ENCODE measurements at places on chromosomes 5 and 9.

DNA sequence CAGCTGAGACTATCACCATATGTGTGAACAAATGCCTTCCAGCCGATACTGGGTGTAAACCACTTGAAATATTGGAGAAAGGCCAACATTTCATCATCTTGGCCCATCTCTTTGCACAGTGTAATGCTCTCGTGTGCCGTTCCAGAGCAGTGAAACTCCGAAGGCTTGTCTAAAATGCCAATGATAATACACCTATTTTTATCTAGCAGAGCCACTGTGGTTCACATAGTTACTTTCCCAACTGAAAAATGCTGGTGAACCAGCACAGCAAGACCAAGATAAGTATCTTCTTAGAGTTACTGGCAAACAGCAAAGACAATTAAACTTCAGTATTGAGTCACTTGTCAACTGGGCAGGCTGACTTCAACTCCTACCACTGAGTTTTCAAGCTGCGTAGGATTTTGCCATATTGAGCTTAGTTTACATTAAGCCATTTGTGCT is 379.9 kb upstream of the ACTBL2 start:
- peak; percentile 95 for DNase-seq

DNA sequence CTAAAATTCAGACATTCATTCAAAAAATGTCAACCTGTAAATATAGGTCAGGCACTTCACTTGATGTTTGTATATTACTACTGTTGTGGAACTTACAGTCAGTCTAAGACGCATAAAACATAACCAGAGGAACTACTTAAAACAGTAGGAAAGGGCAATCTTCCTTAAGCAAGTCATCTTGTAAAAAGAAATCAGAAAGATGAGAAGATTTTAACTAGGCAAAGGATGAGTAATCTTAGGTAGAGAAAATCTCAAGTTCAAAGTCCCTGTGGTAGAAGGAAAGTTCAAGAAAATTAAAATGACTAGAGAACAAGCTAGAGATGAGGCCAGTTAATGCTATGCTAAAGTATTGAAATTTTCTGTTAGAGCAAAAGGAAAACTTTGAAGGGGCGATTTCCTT is 152.4 kb downstream of the RAPGEF6 start:
- DNase-seq, result no peak

DNA sequence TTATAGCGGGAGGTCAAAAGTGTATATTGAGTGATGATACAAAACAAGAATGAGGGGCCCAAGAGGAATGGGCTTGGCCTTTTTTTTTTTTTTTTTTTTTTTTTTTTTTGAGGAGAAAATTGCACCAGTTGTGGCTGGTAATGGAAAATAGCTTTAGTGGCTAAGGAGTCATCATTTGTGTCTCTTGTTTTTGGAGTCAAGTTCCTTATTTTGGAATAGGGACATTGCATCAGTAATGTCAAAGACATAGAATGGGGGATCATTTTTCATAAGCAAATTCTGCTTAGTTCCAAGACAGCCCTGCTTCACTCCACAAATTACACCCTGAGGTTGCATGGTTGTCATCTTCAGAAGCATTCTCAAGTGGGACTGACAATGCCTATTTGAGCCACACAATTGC is 137.4 kb downstream of the STK32A start:
- DNase-seq, result no peak

GRCh38 chr9:93464395-93464794 is 11.0 kb upstream of the FAM120AOS start:
- no peak for DNase-seq

- no peak for DNase-seq
These were observed 41.2 kb upstream of the PTGS1 start for GRCh38 chr9:122329597-122329996.

GRCh38 chr5:177457852-177458681 is 11.5 kb downstream of the PRR7 start:
- DNase-seq, result no peak

DNA sequence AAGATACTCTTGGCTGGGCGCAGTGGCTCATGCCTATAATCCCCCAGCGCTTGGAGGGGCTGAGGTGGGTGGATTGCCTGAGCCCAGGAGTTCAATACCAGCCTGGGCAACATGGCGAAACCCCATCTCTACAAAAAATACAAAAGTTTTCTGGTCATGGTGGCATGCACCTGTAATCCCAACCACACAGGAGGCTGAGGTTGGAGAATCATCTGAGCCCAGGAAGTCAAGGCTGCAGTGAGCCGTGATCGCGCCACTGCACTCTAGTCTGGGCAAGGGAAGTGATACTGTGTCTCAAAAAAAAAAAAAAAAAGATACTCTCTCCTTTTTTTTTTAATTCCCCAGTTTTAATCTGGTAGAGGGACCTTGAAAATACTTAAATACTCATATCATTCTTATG is 15.0 kb downstream of the ANKRD33B start:
- no peak for DNase-seq

- no peak for DNase-seq
These were observed 197.0 kb downstream of the ARHGEF28 start for GRCh38 chr5:73822989-73823339.

DNA sequence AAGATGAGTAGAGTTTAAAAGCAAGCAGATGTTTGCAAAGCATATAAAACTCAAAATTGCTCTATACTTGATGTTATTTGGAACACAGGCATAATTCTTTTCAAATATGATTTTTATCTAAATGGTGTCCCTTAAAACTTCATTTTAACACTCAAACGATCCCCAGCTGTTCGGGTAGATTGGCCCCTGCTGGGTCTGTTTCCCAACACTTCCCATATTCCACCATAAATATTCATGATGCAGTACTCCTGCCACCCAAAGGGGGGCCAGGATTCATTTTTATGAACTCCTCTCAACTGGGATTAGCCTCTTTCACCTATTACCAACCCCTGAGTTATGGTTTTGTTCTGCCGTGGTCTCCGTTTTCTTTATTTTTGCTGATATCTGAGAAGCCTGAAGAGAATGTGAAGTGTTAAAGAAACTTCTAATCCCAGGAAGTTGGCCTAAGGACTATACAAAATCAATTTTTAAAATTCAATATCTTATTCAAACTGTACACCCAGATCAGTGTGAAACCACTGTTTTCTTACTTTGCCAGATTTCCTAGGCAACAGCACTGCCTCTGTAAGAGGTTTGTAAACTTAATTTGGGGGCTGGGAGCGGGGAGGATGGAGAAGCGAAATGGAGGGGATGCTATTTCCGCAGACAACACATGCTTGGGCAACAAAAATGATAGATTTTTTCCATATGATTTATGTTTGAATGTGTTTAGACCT is 384.1 kb downstream of the DMRT2 start:
- no peak for DNase-seq

DNA sequence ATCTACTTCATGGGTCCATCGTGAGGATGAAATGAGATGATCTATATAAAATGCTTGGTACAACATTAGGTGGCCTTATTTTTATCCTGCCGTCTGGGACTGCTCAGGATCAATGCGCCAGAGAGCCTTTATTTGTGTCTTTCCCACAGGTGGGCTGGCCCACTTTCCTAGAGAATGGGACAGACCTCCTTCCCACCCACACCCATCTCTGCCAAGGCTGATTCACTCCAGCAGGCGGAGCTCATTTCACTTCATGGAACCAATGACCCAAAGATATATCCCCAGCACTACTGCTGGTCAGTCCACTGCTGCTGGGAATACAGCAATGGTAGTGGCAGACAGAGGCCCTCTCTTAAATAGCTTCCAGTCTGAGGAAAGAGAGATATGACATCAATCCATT is 35.7 kb downstream of the TGFBI start:
- no peak for DNase-seq

DNA sequence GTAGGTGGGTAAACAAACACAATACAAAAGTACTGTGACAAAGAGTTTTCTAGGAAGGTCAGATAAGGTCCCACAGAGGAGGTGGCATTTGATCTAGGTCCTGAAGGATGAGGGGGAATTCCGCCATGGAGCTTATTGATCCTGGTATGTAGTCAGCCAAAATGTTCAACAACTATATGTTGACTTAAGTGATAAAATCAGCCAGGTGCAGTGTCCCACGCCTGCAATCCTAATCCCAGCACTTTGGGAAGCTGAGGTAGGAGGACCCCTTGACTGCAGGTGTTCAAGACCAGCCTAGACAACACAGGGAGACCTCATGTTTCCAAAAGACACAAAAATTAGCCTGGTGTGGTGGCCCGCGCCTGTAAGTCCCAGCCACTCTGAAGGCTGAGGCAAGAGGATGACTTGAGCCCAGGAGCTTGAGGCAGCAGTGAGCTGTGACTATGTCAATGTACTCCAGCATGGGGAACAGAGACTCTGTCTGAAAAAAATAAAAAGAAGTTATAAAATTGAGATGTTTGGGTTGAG is 46.4 kb upstream of the PLIN2 start:
- no peak for DNase-seq

DNA sequence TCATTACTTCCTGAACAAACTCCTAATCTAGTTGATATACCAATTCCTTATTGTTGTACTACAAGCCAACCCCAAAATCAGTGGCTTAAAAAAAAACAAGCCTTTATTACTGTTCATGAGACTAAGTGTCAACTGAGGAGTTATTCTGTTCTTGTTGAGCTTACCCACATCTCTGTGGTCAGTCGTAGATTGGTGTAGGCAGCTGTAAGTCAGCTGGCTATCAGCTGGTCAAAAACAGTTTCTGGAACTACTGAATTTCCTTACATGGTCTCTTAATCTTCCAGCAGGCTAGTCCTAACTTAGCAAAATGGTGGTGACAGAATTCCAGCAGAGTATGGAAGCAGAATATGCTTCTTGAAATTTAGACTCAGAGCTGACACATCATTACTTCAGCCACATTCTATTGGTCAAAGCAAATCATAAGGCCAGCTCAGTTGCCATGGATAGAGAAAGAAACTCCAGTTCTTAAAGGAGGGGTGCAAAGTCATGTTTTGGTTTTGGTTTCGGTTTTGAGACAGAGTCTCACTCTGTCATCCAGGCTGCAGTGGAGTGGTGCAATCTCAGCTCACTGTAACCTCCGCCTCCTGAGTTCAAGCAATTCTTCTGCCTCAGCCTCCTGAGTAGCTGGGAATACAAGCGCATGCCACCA is 386.1 kb upstream of the MPDZ start:
- DNase-seq, result no peak

GRCh38 chr5:178314961-178315820 is 82.6 kb upstream of the PHYKPL start:
- DNase-seq, result no peak

DNA sequence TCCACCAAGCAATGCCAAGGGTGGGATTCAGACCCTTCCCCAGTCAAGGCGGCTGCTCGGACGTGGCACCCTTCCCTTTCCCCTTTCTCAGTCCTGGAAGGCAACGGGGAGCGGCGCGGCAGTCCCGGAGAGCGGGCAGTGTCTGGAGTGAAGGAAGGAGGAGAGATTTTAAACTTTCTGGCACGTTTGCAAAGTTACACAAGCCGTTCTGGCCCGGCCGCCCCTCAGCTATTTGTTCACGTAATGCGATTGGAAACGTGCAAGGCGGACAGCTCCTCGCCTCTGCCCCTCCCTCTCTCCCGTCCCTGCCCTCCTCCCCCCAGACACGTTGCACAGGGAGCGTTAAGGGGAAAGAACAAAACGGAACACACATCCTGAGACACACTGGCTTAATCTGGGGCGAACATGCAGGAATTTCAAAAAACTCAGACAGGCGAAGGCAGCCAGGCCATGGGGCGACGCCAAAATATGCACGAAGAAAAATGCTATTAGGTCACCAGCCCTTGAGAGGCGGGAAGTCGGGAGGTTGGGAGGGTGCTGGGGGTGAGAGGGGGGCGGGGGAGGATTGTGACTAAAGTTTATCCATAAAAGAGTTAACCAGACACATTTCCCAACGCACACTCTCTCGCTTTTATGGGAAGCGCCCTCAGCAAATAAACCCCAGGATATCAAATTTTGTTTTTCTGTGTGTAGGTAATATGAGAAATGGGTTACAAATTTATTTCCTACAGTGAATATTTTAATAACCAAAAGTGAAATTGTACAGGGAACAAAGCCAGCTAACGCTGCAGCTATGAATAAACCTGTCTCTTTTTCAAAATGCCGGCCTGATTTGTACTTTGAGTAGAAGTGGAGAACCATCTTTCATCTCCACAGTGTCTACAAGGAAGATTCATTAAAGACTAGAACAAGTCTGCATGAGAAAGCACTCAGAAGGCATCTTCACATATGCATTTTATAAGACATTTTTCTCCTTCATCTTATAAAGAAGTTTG is at the start of gene LOX:
Gene LOX (minus strand): TSS at position 144 of the 995 bp plus-strand sequence. CDS start 274 bp downstream, outside the sequence.
- DNase-seq, result peak; percentile 98

Measured in AG04449 (cell line).